Temporal lobe (tissue), 4 donors: ENCODE measurements at places on chromosomes 7 and 10. TPM values are rescaled to one million over a fixed set of nuclear protein-coding genes. Genes with fewer than 3 reads are reported as not detected.

Gene PON3
- under 0.01 TPM for total RNA-seq

Gene MINDY4
- 2.7 TPM for total RNA-seq

Gene SPDYE2B
- total RNA-seq = not detected

Gene IFIT2
- total RNA-seq = 2.7 TPM

Gene HOXA10
- not detected for total RNA-seq
